ENCODE measurements at places on chromosomes 12 and 14. TPM values are rescaled to one million over a fixed set of nuclear protein-coding genes. Genes with fewer than 3 reads are reported as not detected.

The EIF2S3B gene
- 1.8 TPM for total RNA-seq

The ORMDL2 gene
- 69.2 TPM for total RNA-seq

The TMEM260 gene
- total RNA-seq: 38.9 TPM

The KLRD1 gene
- 4.9 TPM for total RNA-seq

The EIF4B gene
- 301 TPM for total RNA-seq

The OTOGL gene
- total RNA-seq: 0.71 TPM

GRCh38 chr12:108394196-108394595 is 55.1 kb upstream of the CMKLR1 start:
- peak; percentile 93 for DNase-seq

DNA sequence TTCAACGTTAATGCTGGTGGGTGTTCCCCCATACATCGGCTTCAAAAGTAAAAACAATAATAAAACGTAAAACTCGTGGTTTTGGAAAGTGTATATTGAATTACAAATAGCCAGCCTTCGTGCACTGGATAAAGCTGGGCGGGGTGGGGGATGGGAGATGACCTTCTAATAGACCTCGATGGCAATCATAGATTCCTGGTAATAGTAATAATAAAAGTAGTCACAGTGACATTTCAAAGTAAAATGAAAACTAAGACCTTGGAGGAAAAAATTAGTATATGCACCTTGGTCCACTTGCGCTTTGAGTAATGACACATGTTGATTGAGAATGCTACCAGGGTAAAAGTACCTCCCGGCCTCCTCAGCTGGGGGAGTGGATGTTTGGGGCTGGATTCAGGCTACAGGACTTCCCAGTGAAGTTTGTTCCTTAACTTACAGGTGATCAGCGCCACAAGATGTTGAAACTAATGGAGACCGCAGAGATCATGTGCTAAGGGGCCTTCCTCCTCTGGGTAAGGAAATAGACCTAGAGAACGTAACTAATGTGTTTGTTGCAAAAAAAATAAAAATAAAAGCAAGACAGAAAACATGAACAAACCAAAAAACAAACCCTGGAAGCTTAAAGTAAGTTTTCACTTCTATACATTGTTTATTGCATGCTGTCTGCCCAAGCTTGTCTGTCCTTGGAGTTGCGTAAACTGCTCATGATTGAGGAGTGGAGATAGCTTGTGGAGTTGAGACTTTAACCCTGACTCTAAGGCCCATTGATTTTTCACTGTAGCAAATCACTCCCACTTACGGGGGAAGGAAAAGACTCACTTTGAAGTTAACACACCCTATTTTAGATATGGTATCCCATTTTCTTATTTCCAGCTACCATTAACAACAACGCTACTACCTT is 907 bp upstream of the LRIG3 start:
- DNase-seq: no peak

DNA sequence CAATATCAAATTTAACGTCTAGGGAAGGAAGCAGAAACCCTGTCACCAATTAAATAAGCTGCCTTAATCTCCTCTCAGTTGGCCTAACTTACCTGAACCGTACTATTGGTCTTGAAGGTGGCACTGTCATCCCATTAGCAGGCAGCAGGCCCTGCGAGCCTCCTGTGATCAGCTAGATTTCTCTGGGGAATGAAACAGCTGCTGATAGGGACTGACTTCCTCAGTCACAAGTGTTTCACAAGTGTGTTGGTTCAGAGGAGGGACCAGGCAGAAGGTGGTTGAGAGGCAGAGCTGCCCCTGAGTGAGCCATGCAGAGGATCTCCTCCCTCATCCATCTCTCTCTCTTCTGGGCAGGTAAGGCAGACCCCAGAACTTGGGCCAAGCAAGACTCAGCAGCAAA is 166.8 kb downstream of the DAD1 start:
- no peak for DNase-seq

- DNase-seq: no peak
These were observed 80.3 kb downstream of the UNC79 start for GRCh38 chr14:93511001-93511400.

DNA sequence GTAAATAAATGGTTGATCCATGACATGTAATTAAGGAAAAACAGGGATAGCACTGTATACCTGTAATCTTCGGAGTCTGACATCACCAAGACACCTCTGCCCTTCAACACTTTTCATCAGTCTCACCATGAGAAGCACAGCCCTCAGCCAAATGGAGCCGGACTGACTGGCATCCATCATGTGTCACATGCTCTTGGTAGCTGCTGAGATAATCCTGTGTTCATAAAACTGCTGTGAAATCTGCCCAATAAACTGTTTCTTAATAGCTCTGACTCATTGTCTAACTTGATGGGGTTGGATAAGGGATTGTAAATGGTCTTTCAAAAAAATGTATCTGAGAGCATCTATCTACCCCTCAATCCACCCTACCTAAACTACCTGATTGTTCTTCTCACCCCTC is 33.6 kb downstream of the KCNH5 start:
- DNase-seq: no peak

GRCh38 chr12:3250576-3250975 is 173.4 kb downstream of the TSPAN9 start:
- DNase-seq: no peak

GRCh38 chr14:35973770-35974169 is 147.6 kb downstream of the BRMS1L start:
- DNase-seq: no peak

GRCh38 chr14:39576258-39576657 is 144.0 kb upstream of the FBXO33 start:
- no peak for DNase-seq

- DNase-seq: peak; percentile 47
These were observed 1.8 kb downstream of the IGF1 start for GRCh38 chr12:102478405-102479098.

DNA sequence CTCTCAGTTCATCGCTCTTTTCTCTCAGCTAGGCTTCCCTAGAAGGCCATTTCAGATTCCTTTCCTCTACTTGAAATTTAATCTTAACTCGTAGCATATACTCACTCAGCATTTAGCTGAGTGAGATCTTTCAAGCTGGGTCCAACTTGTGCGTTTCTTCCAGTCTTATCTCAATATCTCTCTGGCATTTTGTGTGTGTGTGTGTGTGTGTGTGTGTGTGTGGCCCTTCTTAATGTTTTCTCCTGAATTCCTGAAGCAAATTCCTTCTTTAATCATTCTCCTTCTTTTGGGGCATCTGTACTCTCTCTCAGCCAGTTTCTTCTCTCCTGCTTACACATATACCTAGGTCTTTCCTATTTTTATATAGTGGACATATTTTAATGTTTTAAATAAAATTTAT is 129.1 kb downstream of the KITLG start:
- DNase-seq: peak; percentile 43

DNA sequence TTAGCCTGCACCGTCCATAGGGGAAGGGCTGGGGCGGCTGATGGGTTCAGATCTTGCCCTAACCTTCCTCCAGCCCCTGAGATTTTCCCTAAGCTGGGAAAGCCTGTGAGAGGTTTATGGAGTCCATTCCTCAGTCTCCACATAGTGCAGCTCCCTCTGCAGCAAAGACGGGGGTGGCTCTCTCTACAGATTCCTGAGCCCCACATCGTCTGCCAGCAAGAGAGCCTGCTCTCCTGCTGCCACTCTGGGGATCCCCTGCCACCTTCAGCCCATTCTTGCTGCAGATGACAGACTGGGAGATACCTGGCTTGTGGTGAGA is 3.1 kb downstream of the SMIM41 start:
- DNase-seq: peak; percentile 26

- DNase-seq: no peak
These were observed 22.2 kb downstream of the A2ML1 start for GRCh38 chr12:8844665-8845064.

DNA sequence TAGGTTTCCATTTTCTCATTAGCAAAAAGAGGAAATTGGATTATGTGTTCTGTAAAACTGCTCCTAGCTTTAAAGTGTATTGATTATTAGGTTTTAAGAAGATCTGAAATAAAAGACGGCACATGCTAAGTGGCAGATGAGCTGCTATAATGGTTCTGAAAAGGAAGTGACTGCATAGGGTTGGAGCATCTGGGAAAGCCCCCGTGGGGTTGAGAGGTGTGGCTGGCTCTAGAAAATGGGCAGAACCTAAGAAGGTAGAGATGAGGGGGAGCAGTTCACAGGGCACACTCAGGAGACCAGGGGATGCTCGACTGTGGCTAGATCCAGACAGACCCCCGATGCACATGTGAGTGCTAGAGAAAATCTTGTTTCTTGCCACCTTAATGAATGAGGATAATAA is 1.9 kb downstream of the IFNG-AS1 start:
- no peak for DNase-seq

DNA sequence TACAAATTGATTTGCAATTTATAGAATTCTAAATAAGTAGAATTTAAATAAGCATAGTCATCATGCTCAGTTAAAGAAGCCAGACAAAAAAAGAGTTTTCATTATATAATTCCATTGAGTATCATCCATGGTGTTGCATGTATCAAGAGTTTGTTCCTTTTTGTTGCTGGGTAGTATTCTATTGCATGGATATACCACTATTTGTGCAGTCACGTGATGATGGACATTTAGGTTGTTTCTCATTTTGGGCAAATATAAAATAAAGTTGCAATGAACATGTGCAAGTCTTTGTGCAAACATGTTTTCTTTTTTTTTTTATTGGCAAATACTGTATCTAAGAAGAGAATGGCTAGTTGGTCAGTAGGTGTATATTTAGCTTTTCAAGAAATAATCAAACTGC is 186.2 kb upstream of the FRMD6 start:
- DNase-seq: no peak

GRCh38 chr12:26374934-26375680 is 179.7 kb downstream of the SSPN start:
- DNase-seq: peak; percentile 33

DNA sequence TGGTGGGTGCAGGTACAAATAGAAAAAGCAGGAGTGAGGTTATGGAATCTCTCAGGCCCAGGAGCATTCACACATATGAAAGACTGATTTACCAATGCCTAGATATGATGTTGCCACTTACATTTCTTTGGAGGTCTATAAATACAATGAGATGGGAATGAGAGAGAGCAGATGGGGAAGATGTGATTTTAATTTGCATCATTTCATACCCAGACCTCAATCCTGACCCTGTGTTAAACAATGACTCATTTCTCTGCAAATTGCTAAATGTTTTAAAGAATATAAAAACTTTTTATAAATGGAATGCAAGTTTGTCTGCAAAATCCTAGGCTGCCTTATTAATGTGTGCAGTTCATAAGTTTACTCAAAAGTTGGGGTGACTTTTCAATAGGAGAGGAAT is 38.6 kb upstream of the GNG2 start:
- DNase-seq: peak; percentile 39

- no peak for DNase-seq
These were observed 19.8 kb upstream of the CATSPERB start for GRCh38 chr14:91751719-91752118.

GRCh38 chr14:98858158-98858557 is 413.8 kb downstream of the BCL11B start:
- no peak for DNase-seq

DNA sequence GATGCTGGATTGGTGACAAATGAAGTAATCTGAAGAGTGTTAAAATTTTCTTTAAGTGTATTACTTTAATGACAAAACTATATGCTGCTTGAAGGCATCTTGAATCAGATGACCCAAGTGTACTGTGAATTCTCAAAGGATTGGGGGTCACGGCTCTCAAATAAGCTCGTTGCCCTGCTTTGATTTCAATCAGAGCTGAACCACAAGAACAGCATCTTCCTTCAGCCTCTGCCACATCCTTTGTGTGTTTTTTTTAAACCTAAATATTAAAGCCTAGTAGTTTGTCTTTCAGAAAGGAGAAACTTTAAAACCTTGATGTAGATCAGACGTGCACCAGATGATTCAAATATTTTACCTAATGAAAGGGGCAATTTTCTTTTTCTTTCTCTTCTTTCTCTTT is 11.7 kb downstream of the ELK3 start:
- no peak for DNase-seq

DNA sequence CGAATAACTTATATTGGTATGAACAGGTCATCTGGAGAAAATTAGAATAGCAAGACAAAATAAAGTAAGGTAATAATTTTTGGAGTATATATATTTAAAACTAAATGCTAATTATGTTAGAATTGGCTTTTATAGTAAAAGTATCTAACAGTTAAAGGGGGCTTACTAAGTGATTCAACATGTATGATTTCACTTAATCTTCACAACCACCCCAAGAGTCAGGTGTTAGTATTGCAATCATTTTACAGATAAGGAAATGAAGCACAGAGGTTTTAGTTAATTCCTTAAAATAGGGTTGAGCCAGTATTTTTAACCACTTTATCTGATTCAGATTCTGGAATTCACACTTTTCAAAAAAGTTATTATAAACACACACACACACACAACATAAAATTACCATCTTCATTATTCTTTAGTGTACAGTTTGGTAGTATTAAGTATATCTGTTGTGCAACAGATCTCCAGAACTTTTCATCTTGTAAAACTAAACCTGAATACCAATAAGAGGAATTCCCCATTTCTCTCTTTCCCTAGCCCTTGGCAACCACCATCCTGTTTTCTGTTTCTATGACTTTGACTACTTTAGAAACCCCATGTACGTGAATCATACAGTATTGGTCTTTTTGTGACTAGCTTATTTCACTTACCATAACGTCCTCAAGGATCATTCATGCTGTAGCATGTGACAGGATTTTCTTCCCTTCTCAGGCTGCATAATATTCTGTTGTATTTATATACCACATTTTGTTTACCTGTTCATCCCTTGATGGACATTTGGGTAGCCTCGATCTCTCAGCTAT is 12.5 kb downstream of the A2M start:
- no peak for DNase-seq

- no peak for DNase-seq
These were observed 24.3 kb upstream of the CPM start for GRCh38 chr12:68957273-68957672.
